HCT116 (cell line): ENCODE measurements at places on chromosomes 5 and 9. TPM values are rescaled to one million over a fixed set of nuclear protein-coding genes. Genes with fewer than 3 reads are reported as not detected.
A peak's percentile ranks its signal among the peaks of the same experiment; 100 is the strongest.

- DNase-seq = no peak
- no peaks in the 10 kb centered on the region for H3K36me3 ChIP-seq
- H3K27ac ChIP-seq = no peak overlapping the region
- H3K4me3 ChIP-seq = no peak overlapping the region
- H3K27me3 ChIP-seq = no peaks in the 10 kb centered on the region
Measured at GRCh38 chr5:56670916-56671315, 144.4 kb upstream of the MAP3K1 start.

DNA sequence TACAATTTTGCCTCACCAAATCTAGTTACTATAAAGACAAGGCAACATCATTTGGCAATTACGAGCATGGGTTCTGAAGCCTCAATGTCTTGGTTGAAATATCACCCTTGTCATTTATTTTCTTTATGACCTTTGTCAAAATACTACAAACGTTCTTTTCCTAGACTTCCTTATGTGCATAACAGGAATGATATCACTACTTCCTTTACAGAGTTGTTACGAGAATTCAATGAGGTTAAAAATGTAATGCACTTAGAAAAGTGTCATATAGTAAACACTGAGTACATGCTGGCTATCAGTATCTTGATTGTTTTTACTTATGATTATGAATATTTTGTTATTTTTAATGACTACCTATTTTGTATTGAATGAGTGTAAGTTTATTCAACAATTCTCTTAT, 640.9 kb upstream of the CCNG1 start:
- no peak for DNase-seq
- H3K36me3 ChIP-seq = no peaks in the 10 kb centered on the region
- H3K27me3 ChIP-seq = no peaks in the 10 kb centered on the region
- no peak overlapping the region for H3K27ac ChIP-seq
- no peaks in the 10 kb centered on the region for H3K4me1 ChIP-seq

DNA sequence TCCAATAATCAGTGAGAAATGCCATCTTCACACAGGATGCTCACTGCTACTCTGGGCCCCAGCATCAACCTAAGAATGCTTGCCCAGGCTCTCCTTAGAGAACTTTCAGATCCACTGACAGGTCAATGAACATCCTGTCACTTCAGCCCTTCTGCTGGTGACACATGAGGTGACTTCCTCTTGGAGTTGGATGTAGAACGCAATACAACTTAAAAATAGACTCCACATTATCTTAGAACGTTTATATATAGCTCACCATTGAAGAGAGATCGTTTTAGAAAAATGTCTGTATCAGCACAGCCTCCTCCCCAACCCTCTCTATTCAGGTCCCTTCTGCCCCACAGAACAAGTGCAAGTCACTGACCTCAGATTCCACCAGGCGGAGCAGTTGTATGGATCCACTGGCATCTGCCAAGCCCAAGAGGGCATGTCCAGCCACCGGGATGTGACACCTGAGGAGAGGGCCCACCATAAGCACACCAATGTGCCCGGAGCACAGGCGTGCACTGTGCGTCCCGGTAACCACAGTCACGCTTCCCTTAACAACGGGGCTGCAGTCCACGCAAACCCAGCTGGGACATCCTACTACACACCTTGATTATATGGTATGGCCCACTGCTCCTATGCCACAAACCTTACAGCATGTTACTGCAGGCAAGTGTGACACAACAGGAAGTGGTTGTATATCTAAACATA, 2.9 kb downstream of the DPH7 start:
- peaks cover 39% of the 10 kb centered on the region for H3K36me3 ChIP-seq
- H3K4me1 ChIP-seq = peaks cover 15% of the 10 kb centered on the region
- DNase-seq = no peak
- H3K27me3 ChIP-seq = no peaks in the 10 kb centered on the region
- no peak overlapping the region for H3K4me3 ChIP-seq
- H3K27ac ChIP-seq = peak overlapping the region; percentile 1; the same call in 1 of the 2 replicates

Gene SLCO4C1
- total RNA-seq = 0.12 TPM

Gene PRR7
- total RNA-seq = 39.9 TPM

Gene ADAMTS12
- total RNA-seq = 0.05 TPM
